Activated gamma-delta T cell treated with Interleukin-2 at 50 U/mL for 16 hours (primary cell): ENCODE measurements at places on chromosomes 1 and 21.

DNA sequence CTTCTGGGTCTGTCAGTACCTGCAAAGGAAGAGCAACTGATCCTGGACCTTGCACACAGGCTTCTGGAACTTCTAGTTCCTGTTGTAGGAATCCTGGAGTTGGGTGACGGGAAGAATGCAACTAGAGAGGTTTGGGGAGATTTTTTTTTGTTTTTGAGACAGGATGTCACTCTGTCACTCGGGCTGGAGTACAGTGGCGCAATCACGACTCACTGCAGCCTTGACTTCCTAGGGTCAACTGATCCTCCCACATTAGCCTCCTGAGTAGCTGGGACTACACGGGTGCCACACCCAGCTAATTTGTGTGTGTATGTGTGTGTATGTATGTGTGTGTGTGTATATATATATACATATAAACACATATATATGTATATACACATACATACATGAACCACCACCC lies 18.8 kb downstream of the ENTREP3 start:
- no peak for DNase-seq

DNA sequence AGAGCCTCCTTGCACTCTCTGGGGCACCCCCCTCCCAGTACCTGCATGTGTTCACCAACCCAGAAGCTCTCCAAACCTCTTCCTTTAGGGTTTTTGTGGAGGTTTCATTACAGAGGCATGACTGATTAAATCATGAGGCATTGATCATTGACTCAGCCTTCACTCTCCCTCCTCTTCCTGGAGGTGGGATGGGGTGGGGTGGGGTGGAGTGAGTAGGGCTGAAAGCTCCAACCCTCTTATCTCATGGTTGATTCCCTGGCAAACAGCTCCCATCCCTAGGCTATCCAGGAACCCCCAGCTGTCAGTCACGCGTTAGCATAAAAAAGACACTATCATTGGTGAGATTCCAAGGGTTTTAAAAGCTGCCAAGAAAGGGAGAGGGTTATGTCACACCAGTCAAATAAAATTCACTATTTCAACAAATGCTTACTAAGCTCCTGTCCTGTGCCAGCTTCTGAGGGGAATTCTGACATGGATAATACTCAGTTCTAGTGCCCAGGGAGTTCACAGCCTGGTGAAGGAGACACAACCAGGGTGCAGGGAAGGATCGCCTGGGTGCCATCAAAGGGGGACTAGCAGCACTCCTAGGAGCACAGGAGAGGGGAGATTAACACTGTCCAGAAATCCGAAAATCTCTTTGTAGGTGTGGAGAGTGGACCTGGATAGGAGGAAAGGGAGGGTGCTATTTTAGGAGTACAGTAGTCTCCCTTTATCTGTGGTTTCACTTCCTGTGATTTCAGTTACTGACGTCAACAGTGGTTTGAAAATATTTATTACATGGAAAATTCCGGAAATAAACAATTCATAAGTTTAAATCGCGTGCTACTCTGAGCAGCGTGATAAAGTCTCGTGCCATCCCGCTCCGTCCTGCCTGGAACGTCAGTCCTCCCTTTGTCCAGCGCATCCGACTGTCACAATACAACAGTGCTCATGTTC lies 6.8 kb upstream of the IL24 start:
- no peak for DNase-seq

- no peak for DNase-seq
Measured at GRCh38 chr1:173353350-173353749, 123.8 kb upstream of the PRDX6 start.

- no peak for DNase-seq
Measured at GRCh38 chr1:201570886-201571624, 32.1 kb downstream of the NAV1 start.

GRCh38 chr1:218584418-218585155 lies 239.5 kb downstream of the TGFB2 start:
- no peak for DNase-seq

GRCh38 chr1:31400393-31400792 lies 12.6 kb upstream of the SERINC2 start:
- no peak for DNase-seq

GRCh38 chr1:159469921-159470533 lies 30.5 kb downstream of the OR10J1 start:
- DNase-seq: no peak
